ENCODE measurements at places on chromosomes 1 and 21.

GRCh38 chr1:55204997-55205396, 10.2 kb downstream of the USP24 start:
- no peak for DNase-seq

DNA sequence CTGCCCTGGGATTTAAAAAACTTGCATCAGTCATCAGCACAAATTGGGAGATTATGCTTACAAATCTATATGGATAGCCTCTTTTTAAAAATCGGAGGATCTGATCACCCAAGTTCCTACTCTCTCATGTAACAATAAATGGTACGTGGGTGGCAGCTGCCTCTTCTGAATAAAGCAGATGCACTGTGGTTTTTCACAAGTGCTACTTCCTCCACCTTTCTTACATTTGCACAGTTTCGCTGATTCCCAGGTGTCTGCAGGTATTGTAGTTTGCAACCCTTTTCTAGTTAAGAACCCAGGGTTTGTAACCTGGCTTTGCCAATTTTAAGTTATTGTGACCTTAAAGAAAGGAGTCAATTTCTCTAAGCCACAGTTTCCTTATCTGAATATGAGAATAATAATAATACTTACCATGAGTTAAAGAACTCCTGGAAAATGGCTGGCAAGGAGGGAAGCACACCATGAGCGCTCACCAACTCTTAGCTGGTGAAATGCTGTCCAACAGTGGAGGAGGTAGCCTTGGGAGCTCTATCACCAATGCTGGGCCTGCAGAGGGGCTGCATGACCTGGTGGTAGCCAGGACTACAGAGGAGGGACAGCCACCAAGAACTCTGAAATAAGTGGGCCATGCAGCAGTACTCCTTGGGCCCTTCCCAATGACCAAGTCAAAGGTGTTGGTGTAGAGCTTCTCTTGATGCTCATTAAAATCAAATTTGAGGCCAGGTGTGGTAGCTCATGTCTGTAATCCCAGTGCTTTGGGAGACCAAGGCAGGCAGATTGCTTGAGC, 30.2 kb upstream of the KCNA2 start:
- no peak for DNase-seq

GRCh38 chr1:236311040-236311439, 29.3 kb upstream of the ERO1B start:
- DNase-seq, result no peak

DNA sequence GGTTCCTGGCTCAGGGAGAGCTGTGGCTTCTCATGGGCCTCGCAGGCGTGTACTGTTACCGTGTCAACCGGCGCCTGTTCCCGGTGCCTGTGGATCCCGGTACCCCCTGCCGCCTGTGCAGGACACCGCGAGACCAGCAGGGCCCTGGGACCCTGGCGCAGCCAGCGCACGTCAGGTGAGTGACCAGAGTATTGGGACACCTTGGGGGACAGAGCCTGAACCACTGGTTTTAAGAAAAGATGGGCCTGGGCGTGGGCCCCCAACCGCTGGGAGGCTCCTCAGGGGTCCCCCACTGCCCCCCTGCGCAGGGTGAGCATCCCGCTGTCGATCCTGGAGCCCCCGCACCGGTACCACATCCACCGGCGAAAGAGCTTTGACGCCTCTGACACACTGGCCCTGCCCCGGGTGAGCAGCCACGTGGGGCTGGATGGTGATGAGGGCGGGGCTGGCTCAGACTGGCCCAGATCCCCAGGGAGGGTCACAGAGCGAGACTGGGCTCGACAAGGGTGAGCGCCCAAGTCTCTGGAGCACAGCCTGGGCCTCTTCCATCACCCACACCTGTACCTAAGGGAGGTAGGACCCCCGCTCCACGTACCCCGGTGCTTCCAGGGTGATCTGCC, 10.5 kb downstream of the MIIP start:
- DNase-seq, result no peak

- DNase-seq, result peak; percentile 75
These were observed 10.8 kb downstream of the GPR3 start for GRCh38 chr1:27403065-27403726.

DNA sequence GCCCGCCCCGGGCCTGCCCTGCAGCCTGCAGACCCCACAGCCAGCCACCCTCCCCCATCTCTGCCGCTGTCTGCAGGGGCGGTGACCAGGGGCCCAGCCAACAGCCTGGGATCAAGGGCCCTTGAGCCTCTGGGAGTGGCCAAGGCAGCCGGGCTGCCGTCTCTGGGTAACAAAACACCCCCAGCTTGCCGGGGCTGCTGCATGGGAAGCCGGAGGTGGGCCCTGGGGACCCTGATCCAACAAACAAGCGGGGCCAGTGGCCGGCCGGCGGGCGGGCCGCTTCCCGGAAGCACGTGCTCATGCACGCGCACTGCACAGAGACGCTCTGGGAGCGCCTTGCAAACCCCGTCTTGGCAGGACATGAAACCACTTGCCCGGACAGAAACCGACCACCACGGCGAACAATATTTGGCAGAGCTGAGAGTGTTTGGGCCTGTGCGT, 13.2 kb downstream of the MEGF6 start:
- DNase-seq, result no peak

GRCh38 chr1:100750005-100750885, 30.7 kb downstream of the VCAM1 start:
- DNase-seq, result no peak

DNA sequence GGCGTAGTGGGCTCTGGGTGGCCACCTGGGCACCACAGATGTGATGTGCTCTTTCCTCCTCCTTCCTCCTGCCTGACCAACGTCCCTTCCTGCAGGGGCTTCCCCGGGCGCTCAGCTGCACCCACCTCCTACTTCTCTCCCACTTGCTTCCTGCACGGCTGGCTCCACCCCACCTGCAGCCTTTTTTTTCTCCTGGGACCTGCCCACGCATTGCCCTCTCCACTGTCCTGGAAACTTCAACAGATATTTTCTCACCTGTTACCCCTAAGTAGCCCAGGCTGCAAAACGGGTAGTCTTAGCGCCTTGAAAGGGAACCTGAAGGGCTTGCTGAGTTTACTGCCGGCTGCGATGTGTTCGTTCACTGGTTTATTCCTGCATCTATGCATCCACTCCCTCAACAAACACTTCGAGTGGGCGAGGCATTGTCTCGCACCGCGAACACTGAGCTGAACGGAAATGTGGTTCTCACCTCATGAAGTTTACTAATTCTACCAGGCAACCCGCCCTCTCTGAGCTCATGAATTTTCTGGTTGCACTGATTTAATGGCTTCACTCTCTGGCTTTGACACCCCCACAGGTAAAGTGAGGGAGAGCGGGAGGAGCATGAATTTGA, 23.6 kb downstream of the ZBTB18 start:
- no peak for DNase-seq

- peak; percentile 71 for DNase-seq
These were observed 102.7 kb downstream of the HMGB4 start for GRCh38 chr1:33966346-33967141.

- DNase-seq, result peak; percentile 28
These were observed 188.2 kb downstream of the ZBTB18 start for GRCh38 chr1:244239261-244239770.

- DNase-seq, result peak; percentile 32
These were observed 64.8 kb upstream of the BACH1 start for GRCh38 chr21:29233611-29234540.

DNA sequence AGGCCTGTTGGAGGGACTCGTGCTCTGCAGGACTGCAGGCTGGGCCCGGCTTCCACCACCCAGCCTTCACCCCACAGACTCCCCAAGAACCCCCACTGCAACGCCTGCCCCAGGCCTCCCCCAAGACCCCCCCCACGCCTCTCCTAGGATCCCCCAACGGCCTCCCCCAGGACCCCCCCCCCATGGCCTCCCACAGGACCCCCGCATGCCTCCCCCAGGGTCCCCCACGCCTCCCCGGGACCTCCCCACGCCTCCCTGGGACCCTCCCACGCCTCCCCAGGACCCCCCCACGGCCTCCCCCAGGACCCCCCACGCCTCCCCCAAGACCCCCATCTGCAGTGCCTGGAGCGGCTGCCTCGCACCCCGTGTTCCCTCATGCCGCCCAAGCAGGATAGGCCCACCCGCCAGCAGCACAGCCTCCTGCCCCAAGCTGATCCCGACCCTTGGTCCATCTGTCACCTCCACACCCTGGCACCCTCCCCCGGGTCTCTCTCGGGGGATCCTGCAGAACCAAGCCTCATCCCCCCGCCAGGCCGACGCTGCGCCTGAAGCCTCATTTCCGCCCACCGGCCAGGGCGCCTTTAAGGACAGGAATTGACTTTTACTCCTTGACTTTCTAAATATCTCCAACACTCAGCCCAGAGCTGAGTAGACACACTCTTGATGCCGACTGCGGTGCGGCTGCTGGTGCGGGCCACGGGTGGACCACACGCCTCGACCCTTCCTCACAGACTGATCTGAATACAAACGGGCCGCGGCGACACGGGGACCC, 14.1 kb upstream of the RNF223 start:
- DNase-seq, result no peak

DNA sequence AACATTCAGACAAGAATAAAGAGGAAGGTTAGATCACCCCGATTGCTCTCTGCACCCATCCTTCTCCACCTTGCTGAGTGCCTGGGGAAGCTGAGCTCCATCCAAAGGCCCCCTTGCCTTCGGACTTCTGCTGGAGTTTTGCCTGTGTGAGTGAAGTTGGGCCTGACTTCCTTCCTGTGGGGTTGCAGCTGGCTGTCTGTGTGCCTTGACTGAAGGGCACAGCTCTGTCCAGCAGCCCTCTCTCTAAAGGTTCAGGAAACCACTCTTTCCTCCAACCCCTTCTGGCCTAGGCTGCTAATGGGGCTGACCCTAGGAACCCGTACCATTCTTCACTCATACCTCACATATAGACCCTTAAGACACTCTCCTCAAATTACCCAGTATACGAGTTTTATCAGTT, 173.4 kb upstream of the HMCN1 start:
- DNase-seq, result no peak

GRCh38 chr1:117512728-117513321, 93.0 kb upstream of the TENT5C start:
- peak; percentile 18 for DNase-seq

DNA sequence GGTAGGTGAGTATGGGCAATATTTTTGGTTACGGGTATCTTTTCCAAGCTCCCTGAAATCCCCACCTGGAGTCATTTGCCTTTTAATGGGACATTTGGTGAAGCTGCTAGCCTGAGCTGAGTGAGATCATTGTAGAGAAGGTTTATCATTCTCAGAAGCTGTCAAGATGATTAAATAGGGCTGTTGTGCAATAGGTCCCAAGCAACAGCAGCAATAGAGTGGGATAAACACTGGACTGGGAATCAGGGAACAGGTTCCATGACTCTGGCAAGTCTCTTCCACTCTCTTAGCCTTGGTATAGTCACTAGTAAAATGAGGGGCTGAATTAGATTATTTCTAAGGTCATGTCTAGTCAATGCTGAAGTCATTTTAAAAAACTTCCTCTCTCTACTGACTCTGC, 30.3 kb upstream of the FAM78B start:
- DNase-seq, result no peak

DNA sequence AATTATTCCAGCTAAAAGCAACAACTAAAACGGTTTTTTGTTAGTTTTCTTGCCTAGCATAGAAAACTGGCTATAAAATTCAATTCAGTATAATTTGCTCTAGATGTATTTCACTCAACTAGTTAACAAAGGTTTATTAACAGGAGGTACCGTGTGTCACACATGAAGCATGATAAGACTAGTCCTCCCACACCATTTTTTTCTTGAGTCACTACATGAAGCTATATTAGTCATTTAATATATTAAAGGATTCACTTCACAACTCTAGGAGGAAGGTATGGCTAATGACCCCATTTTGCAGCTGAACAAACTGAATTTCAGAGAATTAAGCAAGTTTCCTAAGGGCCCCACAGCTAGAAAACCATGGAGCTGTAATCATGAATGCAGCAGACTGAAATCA, 307.8 kb upstream of the USP25 start:
- no peak for DNase-seq

GRCh38 chr1:68204977-68205630, 27.2 kb downstream of the WLS start:
- no peak for DNase-seq

- DNase-seq, result no peak
These were observed 33.4 kb downstream of the INKA2 start for GRCh38 chr1:111705841-111706240.

DNA sequence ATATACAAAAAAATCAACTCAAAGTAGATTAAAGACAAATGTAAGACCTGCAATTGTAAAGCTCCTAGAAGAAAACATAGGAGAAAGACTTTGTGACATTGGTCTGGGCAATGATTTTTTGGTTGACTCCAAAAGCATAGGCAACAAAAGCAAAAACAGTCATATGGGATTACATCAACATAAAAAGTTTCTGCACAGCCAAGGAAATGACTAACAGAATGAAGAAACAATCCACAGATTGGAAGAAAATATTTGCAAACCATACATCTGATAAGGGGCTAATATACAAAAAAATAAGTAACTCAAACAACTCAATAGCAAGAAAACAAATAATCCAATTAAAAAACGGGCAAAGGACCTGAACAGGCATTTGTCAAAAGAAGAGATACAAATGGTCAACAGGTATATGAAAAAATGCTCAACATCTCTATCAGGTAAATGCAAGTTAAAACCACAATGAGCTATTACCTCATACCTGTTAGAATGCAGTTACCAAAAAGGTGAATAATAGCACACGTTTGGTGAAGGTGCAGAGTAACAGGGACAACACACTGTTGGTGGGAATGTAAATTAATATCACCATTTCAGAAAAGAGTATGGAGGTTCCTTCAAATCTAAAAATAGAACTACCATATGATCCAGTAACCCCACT, 173.7 kb upstream of the COA6 start:
- no peak for DNase-seq

DNA sequence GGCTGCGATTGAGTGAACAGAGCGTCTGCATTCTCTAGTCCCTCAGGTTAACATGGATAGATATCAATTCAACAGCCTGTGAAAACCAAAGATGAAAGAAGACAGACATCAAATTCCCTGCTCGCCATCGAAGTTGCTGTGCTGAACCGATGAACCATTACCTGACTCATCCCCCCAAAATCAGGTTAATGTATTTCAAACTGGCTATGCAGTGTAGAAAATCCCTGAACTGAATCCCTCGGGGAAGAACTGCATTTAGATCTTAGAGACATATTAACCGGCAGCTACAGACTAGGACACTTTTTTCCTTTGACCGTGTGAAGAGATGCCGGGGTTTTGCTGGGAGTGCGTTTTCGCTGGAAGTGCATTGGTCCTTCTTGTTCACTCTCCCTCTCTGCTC, 213.2 kb upstream of the KIAA0040 start:
- DNase-seq, result no peak

- no peak for DNase-seq
These were observed 664.2 kb downstream of the PTPRC start for GRCh38 chr1:199303035-199303434.
